ENCODE measurements at places on chromosomes 12 and 14.

GRCh38 chr12:124939421-124940142, 25.1 kb upstream of the UBC start:
- DNase-seq, result no peak

- DNase-seq, result no peak
These were observed 525.4 kb downstream of the TMEM121 start for GRCh38 chr14:106051796-106052195.

DNA sequence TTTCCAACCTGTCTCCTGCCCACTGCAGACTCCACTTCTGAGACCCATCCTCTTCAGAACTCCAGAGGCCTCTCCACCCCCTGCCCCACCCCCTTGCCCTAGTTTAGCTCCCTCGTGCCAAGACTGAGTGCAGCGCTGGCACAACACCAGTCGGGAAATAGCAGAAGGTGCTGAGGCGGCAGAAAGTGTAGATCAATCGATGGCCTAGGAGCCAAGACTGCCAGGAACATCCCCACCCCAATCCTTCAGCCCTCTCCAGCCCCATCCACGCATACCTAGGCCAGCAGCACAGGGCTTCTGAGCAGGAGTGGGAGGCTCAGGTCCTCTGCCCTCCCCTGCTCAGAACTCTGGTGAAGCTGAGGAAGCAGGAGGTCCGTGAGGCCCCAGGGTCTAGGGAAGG, 1.1 kb downstream of the CPNE6 start:
- DNase-seq, result no peak

DNA sequence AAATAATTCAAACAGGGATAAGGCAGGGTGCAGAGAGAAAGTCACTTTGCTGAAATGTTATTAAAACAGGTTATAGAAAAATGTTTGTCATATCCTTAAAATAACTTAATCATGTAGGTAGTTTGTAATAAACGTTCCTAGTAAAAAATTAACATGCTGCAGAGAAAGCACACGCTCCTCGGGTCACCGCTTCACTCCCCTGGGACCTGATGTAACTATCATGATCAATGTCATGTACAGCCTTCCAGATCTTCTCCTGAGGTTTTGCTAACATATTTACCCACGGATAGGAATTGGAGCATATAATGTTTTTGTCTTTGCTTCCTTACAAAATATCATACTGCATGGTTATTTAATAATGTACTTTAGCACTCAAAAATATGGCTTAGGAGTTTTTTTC, 285.1 kb upstream of the TMEM132C start:
- no peak for DNase-seq

DNA sequence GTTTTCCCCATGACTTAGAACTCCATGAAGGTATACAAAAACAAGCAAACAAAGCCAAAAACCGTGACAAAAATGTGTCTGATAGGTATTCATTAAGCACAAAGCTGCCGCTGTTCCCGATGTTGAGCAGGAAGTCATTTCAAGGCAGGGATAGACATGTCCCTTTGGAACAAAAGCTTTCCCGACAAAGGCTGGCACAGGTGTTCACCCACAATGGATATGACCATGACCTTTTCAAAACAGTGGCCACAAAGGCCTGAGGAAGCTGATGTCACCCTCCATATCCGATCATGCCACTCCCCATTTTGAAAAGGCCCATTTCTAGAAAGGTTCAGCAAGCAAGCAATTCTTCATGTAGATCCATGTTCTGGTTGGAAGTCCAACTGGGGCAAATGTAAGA, 279.1 kb downstream of the BTG1 start:
- no peak for DNase-seq

GRCh38 chr14:90419200-90419599, 22.4 kb downstream of the CALM1 start:
- no peak for DNase-seq

DNA sequence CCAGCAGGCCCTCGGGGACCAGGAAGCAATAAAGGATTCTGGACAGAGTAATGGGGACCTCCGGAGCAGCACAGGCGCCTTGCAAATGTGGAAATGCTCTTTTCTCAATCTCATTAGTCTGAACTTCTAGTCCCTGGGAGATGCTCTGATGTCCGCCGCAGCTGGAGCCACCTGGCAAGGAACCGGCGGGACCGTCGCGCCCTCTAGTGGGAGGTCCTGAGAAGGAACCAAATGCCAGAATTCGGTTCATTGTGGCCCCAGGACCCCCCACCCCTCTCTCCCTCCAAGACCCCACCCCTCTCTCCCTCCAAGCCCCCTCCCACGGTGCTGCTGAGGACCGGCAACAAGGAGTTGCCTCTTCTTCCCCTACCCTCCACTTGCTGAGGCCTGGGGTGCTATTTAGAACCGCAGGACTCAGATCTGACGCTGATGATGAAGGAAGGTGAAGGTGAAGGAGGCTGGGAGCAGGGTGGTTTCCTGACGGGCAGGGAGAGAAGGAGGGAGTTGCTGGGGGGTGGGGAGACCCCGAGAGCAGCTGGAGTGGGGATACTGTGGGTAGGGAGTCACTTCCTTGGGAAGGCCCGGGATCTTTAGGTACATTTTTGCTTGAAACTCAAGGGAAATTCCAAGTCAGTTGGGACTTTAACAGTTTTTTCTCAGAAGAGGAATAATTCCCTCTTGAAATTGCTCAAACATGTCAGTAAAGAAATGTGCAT, 42.5 kb downstream of the SMIM41 start:
- peak; percentile 8 for DNase-seq

- DNase-seq, result no peak
These were observed 23.6 kb upstream of the TMEM260 start for GRCh38 chr14:56555921-56556570.

- DNase-seq, result no peak
These were observed 178.6 kb downstream of the PRKCH start for GRCh38 chr14:61499991-61500390.
